Breast epithelium (tissue), 4 donors: ENCODE measurements at places on chromosomes 1 and 21. TPM values are rescaled to one million over a fixed set of nuclear protein-coding genes. Genes with fewer than 3 reads are reported as not detected.
A peak's percentile ranks its signal among the peaks of the same experiment; 100 is the strongest.

DNA sequence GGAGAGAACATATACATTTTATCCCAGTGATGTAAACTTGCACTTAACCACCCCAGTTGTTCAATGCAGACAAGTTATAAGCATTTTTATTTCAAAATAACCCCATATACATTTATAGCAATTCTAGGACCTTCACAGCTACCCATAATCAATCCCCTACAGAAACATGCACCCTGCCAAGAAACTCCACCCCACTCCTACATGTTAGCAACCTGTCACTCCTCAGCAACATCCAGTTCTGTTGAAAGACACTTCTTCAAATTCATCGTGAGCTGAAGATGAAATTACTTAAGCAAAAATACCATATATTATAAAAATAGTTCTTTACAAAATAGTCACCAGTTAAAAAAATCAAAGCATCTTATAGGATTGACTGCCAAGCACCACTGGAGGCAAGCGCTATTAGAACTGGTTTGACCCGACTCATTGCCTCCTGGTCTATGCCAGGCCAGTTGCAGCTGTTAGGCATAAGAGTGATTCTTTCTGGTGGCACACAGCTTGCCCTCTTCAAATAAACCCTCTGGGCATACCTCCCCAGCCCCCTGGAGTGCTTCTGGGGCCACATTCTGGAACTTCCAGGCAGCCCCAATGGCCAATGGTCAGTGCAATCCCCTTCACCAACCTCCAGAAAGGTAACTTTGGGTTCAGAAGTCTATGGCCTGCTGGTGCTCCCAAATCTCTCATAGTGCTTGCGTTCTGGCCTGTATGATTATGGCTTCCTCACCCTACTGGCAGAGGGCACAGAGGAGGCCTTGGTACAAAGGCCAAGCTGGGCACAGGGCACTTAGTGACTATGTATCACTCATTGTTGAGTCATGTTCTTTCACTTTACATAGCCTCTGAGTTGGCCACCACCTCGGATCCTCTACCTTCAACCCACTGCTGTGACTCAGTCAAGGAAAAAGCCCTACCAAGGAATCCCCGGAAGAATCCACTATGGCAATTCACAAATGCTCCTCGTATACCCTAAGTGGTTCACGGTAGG, 72.2 kb upstream of the RALGPS2 start:
- DNase-seq, result no peak

DNA sequence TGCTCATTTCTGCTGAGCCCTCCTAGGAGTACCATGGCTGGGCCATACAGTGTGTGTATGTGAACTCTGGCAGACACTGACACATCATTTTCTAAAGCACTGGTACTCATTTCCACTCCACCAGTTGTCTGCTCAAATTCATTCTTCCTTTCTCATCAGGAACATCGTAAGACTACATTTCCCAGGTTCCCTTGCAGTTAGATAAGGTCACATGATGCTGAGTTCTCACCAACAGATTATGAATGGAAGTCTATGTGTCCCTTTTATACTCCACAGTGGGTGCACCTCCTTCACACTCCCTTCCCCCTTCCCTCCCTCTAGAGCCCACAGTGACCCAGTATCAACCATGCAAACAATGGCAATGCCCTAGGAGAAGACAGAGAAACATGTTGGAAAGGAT, 38.3 kb upstream of the PAX7 start:
- DNase-seq, result no peak

- peak; percentile 84 for DNase-seq
Measured at GRCh38 chr1:1318131-1318652, 6.3 kb downstream of the INTS11 start.

DNA sequence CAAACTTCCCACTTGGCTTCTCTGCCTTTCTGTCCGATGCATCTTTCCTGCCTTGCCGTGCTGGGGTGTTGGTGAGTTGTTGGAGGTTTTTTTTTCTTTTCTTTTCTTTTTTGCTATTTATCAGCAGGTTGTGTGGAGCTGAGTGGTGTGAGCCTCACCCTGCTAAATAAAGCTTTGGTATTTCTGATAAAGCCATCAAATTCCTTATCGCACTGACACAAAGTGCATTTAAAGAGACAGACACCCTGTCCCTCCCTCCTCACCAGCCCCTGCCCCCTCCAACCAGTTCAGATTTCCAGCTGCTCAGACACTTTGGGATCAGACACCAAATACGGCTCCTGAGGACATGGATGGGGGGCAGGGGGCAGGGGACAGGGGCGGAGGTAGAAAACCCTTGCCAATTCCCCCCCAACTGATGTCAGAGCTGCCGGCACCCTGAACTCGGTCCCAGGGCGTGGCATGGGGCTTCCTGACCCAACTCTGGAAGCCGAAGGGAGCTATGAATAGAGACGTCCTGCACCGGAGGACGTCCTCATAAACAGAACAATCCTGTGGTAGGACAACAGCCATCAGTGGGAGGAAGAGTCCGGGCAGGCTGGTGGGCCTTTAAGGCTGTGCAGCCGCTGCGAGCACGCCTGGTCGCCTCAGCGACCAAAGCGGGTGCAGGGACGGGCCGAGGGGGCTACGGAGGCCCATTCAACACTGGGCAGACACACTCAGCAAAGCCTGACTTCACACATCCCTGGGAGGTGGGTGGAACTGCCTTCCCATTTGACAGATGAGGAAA, 79.0 kb downstream of the CASZ1 start:
- no peak for DNase-seq

The CDK18 gene
- total RNA-seq, result 1.4 TPM

GRCh38 chr1:111909030-111909429, 80.4 kb downstream of the KCND3 start:
- DNase-seq, result no peak

DNA sequence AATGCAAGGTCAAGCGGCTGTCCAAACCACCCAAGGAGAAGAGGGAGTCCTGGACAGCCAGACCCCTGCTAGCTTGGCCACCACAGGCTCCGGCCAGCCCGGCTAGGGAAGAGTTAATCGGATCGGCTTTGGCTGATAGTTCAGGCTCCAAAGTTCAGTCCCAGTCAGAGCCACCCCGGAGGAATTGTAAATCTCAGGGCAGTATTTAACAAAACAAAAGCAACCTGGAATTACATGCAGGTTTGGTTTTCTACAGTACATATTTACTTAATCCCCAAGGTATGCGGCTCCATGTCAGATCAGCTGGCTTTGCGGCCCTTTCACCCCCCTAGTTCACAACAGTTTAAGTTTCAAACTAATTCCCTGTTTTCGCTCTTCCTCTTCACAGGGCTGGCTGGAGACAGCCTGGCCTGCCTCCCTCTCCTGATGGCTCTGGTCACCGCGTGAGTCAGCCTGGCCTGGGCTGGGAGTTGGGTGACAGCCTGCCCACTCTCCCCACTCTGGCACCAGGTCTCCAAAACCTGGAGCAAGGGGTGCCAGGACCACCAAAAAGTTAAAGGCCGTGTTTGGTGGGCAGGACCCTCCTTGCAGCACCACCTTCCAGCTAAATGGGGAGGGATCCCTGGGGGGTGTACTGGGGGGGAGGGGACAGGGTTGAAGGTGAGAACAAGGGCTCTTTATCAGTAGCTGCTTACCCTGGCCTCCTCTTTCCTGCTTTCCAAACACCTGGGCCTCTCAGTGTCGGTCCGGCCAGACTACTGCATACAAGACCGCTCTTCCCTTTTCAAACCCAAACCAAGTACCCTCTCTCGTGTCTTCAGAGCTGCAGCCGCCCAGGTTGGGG, 1.9 kb downstream of the DHRS3 start:
- no peak for DNase-seq

GRCh38 chr1:155004352-155005075, 1.9 kb downstream of the ZBTB7B start:
- no peak for DNase-seq

DNA sequence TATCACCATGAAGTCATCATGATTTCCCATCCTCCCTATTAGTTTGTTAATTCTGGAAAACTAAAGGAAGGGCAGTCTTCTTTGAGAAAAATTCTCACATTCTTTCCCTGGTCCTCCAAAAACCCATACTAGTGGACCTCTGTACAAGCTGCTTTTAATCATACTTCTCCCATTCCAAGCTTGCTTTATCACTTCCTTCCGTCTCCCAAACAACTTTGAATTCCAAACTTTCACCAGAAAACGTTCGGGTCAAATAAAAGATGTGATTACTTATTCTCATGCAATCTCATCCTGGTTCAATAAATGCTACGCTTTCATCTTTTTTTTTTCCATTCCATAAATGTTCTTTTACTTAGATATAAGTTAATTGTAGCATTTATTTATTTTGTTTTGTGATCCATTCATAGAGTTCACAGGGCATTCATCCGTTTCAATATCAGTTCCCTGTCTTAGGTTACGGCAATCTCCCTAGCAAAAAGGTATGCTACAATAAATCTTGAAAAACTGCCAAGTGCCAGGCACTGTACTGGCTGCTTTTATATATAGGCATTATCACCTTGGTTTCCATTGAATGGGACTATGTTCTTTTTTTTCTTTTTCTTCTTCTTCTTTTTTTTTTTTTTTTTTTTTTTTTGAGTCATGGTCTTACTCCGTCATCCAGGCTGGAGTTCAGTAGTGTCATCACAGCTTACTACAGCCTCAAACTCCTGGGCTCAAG, 100.2 kb upstream of the GREM2 start:
- no peak for DNase-seq

The TPTE gene
- not detected for total RNA-seq

DNA sequence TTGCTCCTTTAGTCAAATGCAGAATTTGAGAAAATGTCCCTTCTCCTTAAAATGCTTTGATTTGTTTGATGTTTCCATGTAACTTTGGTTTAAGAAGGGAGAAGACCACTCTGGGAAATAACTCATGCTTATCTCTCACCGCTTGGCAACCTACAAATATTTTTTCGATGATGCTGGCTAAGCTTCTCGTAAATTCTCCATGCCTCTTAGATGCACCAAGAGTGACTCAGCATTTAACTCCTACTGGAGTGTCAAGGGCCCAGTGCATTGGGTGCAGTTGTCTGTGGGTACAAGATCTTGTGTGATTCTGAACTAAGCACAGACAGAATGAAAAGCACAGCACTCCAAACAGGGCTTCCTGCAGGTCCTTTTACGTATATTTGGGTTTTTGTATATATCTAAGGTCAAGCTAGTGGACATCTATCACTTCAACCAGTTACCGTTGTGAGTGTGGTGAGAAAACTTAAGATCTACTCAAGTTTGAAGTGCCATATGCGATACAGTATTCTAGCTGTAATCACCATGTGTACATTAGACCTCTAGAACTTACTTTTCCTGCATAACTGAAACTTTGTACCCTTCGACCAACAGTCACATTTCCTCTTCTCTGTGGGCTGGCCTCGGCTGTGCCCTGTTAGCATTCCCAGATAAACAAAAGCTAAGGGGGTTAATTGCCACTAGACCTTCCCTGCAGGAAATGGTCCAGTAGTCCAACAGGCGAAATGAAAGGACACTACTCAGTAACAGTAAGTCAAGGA, 55.8 kb downstream of the COL18A1 start:
- no peak for DNase-seq

GRCh38 chr1:38559446-38560165, 300.0 kb downstream of the RRAGC start:
- peak; percentile 45 for DNase-seq

- no peak for DNase-seq
Measured at GRCh38 chr1:161730050-161730564, 8.8 kb downstream of the FCRLB start.

The TINAGL1 gene
- 187 TPM for total RNA-seq

- DNase-seq, result peak; percentile 66
Measured at GRCh38 chr1:5444396-5444795, 547.8 kb downstream of the NPHP4 start.
